ENCODE measurements at places on chromosomes 1 and 21. TPM values are rescaled to one million over a fixed set of nuclear protein-coding genes. Genes with fewer than 3 reads are reported as not detected.

The SMIM34 gene
- not detected for total RNA-seq

- no peak overlapping the region for H3K27ac ChIP-seq
- no peak overlapping the region for H3K4me3 ChIP-seq
- peaks cover 54% of the 10 kb centered on the region for H3K36me3 ChIP-seq
- H3K4me1 ChIP-seq = peaks cover 8% of the 10 kb centered on the region
- DNase-seq = no peak
These were observed 6.4 kb downstream of the UTP11 start for GRCh38 chr1:38018864-38019343.

DNA sequence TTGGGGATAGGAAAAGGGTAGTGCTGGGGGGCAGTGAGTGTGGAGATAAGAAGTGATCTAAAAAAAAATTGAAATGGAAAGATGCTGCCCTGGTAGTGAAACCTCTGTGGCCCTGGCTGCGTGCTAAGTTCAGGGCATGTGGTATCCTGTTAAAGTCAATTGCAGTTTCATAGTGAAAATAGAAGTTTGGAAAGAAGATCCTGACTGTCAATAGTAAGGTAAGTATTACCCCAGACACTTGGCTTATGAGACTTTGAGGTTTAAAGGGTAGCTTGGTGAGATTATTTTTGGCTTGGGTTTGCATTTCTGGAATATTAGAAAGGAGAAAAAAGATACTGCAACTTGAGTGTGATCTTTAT is 6.8 kb downstream of the ARID1A start:
- peaks cover 95% of the 10 kb centered on the region for H3K4me1 ChIP-seq
- DNase-seq = no peak
- peak overlapping the region; percentile 3 for H3K4me3 ChIP-seq

The PPIAL4G gene
- not detected for total RNA-seq

- no peak overlapping the region for H3K4me3 ChIP-seq
- H3K4me1 ChIP-seq = no peaks in the 10 kb centered on the region
- H3K27me3 ChIP-seq = no peaks in the 10 kb centered on the region
- no peak for DNase-seq
- H3K27ac ChIP-seq = no peak overlapping the region
- no peaks in the 10 kb centered on the region for H3K36me3 ChIP-seq
These were observed 17.8 kb upstream of the HSD3B1 start for GRCh38 chr1:119489201-119489600.

The CCDC181 gene
- total RNA-seq = 0.54 TPM

- H3K4me1 ChIP-seq = no peaks in the 10 kb centered on the region
- no peak overlapping the region for H3K27ac ChIP-seq
- H3K4me3 ChIP-seq = no peak overlapping the region
- no peak for DNase-seq
- H3K36me3 ChIP-seq = no peaks in the 10 kb centered on the region
These were observed 79.7 kb upstream of the RUNX3 start for GRCh38 chr1:25009671-25010262.

The GUCA2B gene
- not detected for total RNA-seq

DNA sequence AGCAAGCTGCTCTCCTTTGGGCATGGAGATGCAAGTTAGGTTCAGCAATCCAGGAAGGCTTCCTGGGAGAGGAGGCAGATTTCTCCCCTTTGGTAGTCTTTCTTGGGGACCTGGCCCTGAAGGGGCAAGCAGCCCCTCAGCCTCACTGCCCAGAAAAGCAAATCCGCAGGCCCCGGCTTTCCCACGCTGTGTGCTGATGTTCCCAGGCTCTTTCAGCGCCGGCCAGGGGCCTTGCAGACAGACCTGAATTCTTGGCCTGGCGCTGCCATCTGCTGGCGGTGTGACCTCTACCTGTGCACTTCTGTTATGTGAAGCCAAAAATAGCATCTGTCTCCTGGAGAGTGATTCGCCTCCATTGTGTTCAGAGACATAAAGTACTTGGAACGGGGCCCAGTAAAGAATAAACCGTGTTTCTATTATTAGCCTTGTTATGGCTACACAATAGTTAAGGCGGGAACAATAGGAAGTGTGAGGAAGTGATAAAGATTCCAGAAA is 64.8 kb downstream of the ALPL start:
- H3K27ac ChIP-seq = no peak overlapping the region
- no peak for DNase-seq
- no peaks in the 10 kb centered on the region for H3K36me3 ChIP-seq

DNA sequence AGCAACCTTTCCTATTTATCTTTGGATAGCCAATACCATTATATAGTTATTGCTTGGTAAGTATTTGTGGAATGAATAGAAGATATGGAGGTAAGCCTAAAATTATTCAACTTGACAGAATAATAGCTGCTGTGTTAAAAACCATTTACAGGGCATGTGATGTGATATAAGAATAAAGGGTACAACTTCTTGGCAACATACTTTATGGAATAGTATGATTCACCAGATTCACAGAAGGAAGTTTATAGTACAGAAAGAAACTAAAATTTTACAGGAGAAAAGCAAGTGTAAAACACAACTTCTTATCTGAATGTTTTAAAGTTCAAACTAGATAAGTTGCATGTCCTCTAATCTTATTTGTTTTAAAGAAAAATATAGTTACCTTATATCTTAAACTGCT is 186.4 kb upstream of the ZRANB2 start:
- no peaks in the 10 kb centered on the region for H3K27me3 ChIP-seq
- H3K27ac ChIP-seq = no peak overlapping the region
- no peaks in the 10 kb centered on the region for H3K4me1 ChIP-seq
- H3K36me3 ChIP-seq = no peaks in the 10 kb centered on the region
- no peak for DNase-seq

DNA sequence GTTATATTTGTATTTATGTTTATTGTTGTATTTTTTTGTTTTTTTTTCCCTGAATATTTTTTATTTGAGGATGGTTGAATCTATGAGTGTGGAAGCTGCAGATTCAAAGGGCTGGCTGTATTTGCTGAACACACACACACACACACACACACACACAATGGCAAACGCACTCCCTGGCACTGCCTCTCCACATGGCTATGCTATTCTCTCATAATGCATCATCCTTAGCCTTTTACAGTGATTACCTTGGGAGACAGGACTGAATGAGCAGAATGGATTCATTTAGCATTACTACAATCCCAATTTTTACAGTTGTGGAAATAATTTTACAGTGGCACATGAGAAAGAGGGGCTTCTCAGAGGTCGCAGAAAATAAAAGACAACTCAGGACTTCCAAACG is 390.1 kb downstream of the PCP4 start:
- H3K36me3 ChIP-seq = no peaks in the 10 kb centered on the region
- DNase-seq = no peak
- H3K27ac ChIP-seq = no peak overlapping the region
- H3K4me1 ChIP-seq = no peaks in the 10 kb centered on the region
- no peak overlapping the region for H3K4me3 ChIP-seq

DNA sequence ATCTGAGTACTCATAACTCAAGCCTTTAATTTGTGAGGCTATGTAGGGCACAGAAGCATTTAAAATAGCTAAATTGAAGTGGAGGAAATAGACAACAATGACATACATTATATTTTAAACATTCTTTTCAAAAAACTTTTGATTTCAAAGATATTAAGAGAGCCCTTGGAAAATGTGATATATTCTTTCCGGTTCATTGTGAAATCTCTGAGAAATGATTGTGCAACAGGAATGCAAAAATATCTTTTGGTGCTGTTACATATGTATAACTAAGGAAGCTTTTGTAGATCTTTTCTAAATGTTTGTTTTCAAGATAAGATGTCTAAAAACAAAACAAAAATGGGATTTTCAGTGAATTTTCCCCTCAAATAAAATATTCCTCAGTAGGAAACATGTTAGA is 185.2 kb downstream of the LEPR start:
- H3K27ac ChIP-seq = no peak overlapping the region
- no peak overlapping the region for H3K4me3 ChIP-seq
- DNase-seq = no peak
- no peaks in the 10 kb centered on the region for H3K27me3 ChIP-seq
- no peaks in the 10 kb centered on the region for H3K4me1 ChIP-seq
- no peaks in the 10 kb centered on the region for H3K36me3 ChIP-seq

DNA sequence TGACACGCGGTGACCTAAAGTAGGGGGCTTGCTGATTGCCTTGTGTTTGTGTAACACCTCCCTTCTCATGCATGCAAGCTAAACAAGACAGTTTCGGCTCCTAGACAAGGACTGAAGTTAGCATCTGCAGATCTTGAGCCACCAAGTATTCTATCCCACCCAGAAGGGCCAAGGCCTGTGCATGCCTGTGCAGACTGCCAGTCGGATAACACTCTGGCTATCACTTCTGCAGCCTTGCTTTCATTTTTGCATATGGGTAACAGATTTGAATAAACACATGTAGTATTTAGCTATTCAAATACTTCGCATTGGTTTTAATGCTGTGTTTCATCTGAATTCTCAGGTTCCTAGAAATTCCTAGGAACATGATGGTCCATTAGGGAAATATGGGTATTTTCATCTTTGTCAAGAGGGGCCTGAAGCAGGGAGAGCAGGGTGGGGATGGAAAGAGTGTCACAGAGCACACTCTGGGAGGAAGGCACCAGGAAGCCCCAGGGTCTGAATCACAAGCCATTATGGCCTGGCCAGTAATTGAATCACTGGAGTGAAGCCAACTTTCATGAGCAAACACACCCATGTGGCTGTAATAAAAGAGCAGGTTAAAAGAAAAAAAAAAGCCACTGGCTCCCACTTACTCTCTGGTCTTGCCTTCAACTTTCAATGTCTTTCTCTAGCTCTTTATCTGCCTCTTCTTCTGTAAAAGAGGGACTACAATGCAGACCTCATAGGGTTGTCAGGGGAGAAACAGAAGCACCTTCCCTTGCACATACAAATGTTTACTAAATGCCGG is 28.3 kb downstream of the GADD45A start:
- peaks cover 53% of the 10 kb centered on the region for H3K4me1 ChIP-seq
- DNase-seq = no peak
- H3K36me3 ChIP-seq = no peaks in the 10 kb centered on the region
- H3K27ac ChIP-seq = peak overlapping the region; percentile 89
- no peaks in the 10 kb centered on the region for H3K27me3 ChIP-seq
- no peak overlapping the region for H3K4me3 ChIP-seq

DNA sequence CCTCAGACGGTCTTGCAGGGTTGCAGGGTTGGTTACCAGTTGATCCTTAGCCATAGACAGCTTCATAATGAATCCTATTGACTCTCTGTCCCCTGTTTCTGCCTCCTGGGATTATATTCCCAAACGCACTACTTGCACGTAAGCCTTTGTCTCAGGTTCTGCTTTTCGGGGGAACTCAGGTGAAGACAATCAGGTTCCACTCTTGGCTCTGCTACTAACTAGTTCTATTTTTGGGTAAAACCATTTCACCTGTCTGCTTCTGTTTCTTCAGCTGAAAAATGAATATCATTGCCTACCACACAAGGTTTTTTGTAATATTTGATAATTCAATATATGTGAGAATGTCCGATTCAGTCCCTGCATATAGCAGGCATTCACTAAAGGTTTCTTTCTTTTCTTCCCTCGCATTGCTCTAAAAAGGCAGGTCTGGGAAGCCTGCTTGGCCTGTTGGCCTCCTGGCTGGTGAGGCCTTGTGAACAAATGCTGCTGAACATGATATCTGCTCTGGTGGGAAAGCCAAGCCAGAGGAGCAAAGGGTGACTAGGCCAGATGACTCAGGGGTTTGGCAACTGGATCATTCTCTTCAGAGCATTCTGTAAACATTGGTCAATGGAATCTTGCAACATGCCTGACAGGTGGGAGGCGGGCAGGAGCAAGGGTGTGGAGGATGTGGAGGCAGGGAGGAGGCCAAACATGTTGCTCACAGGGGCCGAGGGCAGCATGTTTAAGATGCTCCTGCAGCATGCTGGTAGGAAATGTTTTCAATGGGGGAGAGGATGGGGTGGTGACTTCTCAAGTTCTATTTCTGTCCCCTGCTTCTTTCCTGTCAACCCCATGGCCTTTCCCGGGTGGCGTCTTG is 23.8 kb downstream of the IER5 start:
- no peak overlapping the region for H3K4me3 ChIP-seq
- peak; percentile 86 for DNase-seq
- peak overlapping the region; percentile 61 for H3K27ac ChIP-seq
- H3K4me1 ChIP-seq = peaks cover 20% of the 10 kb centered on the region
- no peaks in the 10 kb centered on the region for H3K36me3 ChIP-seq
- H3K27me3 ChIP-seq = no peaks in the 10 kb centered on the region

- no peak overlapping the region for H3K4me3 ChIP-seq
- no peaks in the 10 kb centered on the region for H3K4me1 ChIP-seq
- H3K36me3 ChIP-seq = no peaks in the 10 kb centered on the region
These were observed 132.5 kb downstream of the RNF220 start for GRCh38 chr1:44537538-44537937.

The ACTL8 gene
- not detected for total RNA-seq

DNA sequence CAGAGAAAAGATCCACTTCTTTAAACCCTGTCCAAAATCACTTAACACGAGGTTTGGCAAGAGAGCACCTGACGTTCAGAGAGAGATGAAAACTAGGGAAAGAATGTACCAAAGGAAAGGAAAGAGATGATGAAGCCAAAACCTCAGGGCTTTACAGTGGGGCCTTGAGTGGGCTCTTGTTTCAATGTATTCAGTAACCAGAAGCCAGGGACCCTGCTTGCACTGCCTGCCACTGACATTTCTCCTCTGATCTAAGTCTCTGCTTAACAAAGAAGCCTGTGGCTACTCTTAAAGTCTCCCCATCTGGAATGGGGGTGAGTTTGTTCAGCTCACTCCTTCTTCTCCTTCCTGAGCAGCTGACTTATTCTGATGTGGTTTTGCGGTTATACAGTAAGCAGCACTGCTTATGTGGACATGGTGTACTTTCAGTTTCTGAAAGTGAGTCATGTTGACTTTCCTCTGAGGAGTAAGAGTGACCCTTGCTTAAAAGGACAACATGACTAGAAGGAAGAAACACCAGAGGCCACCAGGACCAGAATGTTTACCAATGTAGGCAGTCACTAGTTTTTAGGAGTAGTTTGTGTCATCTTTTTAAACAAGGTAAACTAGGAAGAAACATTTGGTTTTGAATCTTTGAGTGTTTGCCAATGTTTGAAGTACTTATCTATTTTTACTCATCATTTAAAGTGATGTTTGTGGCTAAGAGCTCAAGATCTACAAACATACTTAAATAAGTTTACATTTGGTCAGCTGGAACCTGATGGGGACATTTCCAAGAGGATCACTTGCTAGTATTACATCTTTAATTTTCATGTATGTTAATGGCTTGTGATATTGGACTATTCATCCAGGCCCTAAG is 87.4 kb downstream of the FASLG start:
- H3K27me3 ChIP-seq = no peaks in the 10 kb centered on the region
- H3K4me3 ChIP-seq = no peak overlapping the region
- H3K4me1 ChIP-seq = peaks cover 11% of the 10 kb centered on the region
- no peaks in the 10 kb centered on the region for H3K36me3 ChIP-seq

GRCh38 chr1:70487910-70488665 is 77.0 kb downstream of the CTH start:
- no peak for DNase-seq
- H3K27me3 ChIP-seq = no peaks in the 10 kb centered on the region
- no peak overlapping the region for H3K4me3 ChIP-seq
- H3K4me1 ChIP-seq = no peaks in the 10 kb centered on the region

The ITGB2 gene
- 166 TPM for total RNA-seq

GRCh38 chr1:212612041-212612961 is 3.7 kb downstream of the ATF3 start:
- no peak for DNase-seq
- no peak overlapping the region for H3K27ac ChIP-seq
- H3K4me3 ChIP-seq = peak overlapping the region; percentile 9
- peaks cover 15% of the 10 kb centered on the region for H3K36me3 ChIP-seq

The ARHGEF10L gene
- 226 TPM for total RNA-seq

The OR14K1 gene
- total RNA-seq = not detected

The HSPA13 gene
- 27.6 TPM for total RNA-seq

The MX2 gene
- 22.9 TPM for total RNA-seq

GRCh38 chr1:6239213-6239752 is 3.5 kb upstream of the ICMT start:
- peaks cover 22% of the 10 kb centered on the region for H3K4me1 ChIP-seq
- H3K4me3 ChIP-seq = no peak overlapping the region
- no peaks in the 10 kb centered on the region for H3K36me3 ChIP-seq
- peaks cover 28% of the 10 kb centered on the region for H3K27me3 ChIP-seq
- no peak for DNase-seq
- H3K27ac ChIP-seq = no peak overlapping the region
